ENCODE measurements at places on chromosomes 13 and 19.
A peak's percentile ranks its signal among the peaks of the same experiment; 100 is the strongest.

- peak; percentile 29 for DNase-seq
Measured at GRCh38 chr13:26529441-26529840, 28.0 kb upstream of the WASF3 start.

- no peak for DNase-seq
Measured at GRCh38 chr13:51822106-51822815, 18.3 kb upstream of the DHRS12 start.

DNA sequence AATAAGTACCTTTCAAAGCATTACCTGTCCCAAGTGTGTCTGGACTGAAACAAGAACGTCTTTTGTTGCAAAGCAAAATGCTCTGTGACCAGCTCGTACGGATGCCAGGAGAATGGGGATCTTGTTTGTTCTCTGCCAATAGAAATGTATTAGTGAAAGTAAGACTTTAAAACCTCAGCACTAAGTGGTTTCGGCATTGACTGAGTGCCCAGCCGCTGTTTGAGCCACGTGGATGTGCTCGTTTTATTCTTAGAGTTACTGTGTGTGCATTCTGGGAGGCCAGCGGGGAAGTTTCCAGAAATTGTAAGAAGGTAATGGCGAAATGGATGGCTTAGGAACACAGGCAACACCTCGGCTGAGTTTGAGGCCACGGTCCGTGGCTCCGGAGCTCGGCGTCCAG, 117.1 kb upstream of the USP29 start:
- no peak for DNase-seq

GRCh38 chr19:33437821-33438671, 64.5 kb downstream of the CEBPG start:
- no peak for DNase-seq

GRCh38 chr19:23394511-23394910, 760 bp downstream of the ZNF91 start:
- DNase-seq = no peak

- DNase-seq = no peak
Measured at GRCh38 chr19:4369109-4369887, 25.9 kb downstream of the MPND start.

- DNase-seq = no peak
Measured at GRCh38 chr13:95749545-95749944, 72.6 kb downstream of the DNAJC3 start.

GRCh38 chr19:20278342-20278741, 111.3 kb downstream of the ZNF486 start:
- DNase-seq = peak; percentile 29

DNA sequence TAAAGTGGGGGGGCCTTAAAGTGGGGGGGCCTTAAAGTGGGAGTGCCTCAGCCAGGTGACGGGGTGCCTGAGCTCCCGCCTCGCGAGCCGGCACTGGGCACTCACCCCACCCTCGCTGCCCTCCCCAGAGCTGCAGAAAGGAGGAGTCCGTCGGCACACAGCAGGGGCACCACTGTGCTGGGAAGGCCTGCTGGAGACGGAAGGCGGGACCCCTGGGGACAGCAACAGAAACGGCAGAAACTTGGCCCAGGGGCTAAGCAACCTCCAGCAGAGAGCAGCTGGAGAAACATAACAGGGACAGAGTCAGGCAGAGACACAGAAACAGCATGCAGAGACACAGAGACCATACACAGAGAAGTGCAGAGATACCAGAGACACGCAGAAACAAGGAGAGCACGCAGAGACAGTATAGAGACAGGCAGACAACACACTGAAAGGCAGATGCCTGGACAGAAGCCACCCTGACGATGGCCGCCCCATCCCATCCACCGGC, 7.9 kb downstream of the CFD start:
- DNase-seq = no peak
